ENCODE measurements at places on chromosomes 3 and 15.
A peak's percentile ranks its signal among the peaks of the same experiment; 100 is the strongest.

- DNase-seq: no peak
These were observed 43.1 kb upstream of the NMD3 start for GRCh38 chr3:161177991-161178390.

DNA sequence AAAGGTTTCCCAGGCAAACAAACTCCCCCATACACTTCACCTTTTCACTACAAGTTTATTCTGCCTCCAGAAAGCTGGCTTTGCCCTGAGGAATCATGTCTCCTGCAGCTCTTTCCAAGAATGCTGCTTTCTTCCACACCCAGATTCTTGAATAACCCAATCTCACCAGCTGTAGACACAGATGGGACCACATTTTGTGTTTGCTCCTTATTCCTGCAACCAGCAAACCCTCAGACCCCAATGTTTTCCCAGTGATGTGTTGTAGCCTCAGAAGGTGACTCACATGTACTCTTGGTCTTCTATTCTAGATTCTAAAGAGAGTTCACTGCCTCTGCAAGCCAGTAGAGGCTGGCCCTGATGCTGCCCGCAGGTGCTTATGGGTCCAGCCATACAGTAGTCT lies 23.6 kb upstream of the TRIM59 start:
- DNase-seq: peak; percentile 29

- no peak for DNase-seq
These were observed 1.6 kb downstream of the SKOR1 start for GRCh38 chr15:67826717-67827561.

DNA sequence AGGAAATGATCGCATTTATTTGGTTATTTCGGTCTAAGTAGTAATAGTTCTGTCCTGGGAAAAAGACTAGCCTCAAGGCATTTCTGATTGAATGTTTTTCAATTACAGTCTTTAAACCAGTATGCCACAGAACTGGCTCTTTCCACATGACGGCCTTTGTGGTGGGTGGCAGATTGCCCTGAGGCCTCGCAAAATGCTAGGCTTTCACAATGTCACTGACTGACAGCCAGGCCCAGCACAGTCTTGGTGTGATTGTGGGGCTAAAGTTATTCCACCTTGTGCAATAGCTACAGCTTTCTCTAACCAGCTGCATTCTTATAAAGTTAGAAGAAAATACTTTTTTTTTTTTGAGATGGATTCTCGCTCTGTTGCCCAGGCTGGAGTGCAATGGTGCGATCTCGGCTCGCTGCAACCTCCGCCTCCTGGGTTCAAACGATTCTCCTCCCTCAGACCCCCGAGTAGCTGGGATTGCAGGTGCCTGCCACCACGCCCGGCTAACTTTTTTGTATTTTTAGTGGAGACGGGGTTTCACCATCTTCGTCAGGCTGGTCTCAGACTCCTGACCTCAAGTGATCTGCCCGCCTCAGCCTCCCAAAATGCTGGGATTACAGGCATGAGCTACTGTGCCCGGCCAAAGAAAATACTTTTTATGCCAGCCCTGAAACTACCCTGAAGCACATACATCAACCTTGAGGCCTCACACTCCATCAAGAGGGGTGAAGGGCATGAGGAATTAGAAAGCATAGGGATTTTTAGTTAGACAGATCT lies 2.5 kb upstream of the ADIPOQ start:
- DNase-seq: no peak

- peak; percentile 58 for DNase-seq
These were observed 70.8 kb downstream of the SEC22A start for GRCh38 chr3:123272547-123272946.

GRCh38 chr3:13566769-13567310 lies 17.9 kb downstream of the FBLN2 start:
- DNase-seq: no peak

GRCh38 chr3:149448331-149448831 lies 26.1 kb upstream of the TM4SF4 start:
- DNase-seq: peak; percentile 61

GRCh38 chr15:60379525-60380274 lies 18.1 kb downstream of the ANXA2 start:
- DNase-seq: peak; percentile 73

DNA sequence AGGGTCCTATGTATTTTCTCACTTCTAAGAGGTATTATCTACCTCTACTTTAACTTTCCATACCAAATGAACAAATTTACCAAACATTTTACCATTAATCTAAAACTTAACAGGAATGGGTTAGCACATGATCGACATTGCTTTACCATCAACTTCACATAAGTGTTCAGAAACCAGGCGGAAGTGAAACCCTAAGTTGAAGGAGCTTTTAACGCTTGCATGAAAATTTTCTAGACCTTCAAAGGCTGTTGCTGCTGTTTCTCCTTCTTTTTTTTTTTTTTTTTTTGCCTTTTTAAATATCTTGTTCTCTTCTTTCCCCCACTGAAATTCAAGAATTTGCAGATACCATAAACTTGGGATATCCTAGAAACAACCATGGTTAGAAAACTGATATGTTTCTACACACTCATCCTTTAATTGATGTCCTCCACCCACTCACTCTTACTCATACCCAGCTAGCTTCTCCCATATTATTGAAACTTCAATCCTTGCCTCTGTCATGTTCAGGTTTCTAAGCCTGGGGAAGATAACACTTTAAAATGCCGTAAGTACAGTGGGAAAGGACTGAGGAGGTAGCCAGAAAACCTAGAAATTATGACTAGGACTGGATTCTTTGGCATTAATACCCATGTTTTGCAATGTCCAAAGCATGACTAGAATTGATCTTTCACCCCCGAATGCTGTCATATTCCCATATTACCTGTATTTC lies 24.7 kb downstream of the MYO5A start:
- DNase-seq: peak; percentile 79

- no peak for DNase-seq
These were observed 394.1 kb upstream of the NECTIN3 start for GRCh38 chr3:110677506-110677905.

- no peak for DNase-seq
These were observed 13.0 kb upstream of the SEC62 start for GRCh38 chr3:169953462-169954141.

GRCh38 chr3:31241533-31241932 lies 291.2 kb upstream of the STT3B start:
- no peak for DNase-seq

GRCh38 chr3:11226042-11226370 lies 46.2 kb upstream of the ATG7 start:
- DNase-seq: no peak

DNA sequence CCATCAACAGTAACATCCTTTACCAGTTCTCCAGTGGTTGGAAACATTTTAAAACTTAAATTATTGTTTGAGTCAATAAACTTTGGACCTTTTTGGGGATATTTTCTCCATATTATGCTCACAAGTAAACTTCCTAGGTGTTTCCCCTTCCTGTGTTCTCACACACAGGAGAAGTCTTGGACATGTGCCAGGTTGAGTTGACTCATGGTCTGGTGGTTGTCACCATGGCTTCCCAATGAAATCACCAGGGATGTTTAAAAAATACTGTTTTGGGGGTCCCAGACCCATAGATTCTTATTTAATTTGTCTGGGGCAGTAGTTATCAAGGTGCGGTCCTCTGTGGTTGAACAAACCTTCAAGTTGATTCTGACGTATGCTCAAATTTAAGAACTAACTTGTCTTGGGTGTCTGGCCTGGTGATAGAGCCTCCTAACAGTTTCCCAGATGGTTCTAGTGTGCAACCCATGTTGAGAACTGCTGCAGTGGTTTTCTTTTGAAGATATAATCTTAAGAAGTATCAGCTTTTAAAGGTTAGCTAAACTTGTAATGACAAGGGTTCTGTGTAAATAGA lies 291.8 kb downstream of the EDEM1 start:
- DNase-seq: peak; percentile 37

DNA sequence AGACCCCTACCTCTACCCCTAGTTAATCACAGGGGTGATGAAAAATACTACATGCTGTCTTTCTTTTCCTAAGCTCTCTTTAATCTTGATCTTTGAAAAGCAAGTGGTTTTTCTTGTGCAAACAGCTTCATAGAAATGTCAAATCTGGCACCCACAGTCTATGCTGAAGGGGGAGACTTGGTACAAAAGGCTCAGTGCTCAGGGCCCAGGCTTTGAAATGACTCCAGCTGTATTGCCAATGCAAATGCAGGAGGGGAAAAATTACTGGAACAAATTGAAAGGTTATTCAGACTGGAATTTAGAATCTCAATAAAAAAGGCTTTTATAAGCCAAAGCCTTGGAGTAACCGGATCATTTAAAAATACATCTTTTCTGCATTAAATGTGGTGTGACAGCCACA lies 223.9 kb downstream of the LRTM1 start:
- no peak for DNase-seq

GRCh38 chr3:182618085-182618732 lies 175.1 kb upstream of the ATP11B start:
- peak; percentile 59 for DNase-seq

GRCh38 chr3:52428151-52429005 lies 16.5 kb downstream of the SEMA3G start:
- DNase-seq: peak; percentile 71

- DNase-seq: no peak
These were observed 24.7 kb upstream of the PRR23E start for GRCh38 chr3:127168271-127168670.

GRCh38 chr3:32391643-32392535 lies at the start of gene CMTM7:
TSS of gene CMTM7 (plus strand) at chr3:32391853. CDS start at chr3:32391907, 54 bp downstream.
- DNase-seq: peak; percentile 40

DNA sequence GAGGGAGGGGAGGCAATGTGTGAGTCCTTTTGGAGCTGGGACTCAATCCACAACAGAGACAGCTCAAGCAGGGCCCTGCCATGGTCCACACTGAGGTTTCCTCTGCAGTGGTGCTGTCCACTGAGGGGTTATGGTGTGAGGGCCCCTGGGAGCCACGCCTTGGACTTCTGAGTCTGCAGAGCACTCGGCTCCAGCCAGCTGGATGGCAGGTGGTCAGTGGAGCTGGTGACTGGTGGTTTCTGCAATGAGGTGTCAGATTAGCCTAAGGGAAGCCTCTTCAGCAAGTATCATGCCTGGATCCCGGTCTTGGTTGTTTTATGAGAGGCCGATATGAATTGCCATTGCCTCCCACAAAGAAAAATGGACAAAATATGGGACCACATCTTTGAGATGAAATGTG lies 21.7 kb downstream of the LSM3 start:
- DNase-seq: peak; percentile 45

DNA sequence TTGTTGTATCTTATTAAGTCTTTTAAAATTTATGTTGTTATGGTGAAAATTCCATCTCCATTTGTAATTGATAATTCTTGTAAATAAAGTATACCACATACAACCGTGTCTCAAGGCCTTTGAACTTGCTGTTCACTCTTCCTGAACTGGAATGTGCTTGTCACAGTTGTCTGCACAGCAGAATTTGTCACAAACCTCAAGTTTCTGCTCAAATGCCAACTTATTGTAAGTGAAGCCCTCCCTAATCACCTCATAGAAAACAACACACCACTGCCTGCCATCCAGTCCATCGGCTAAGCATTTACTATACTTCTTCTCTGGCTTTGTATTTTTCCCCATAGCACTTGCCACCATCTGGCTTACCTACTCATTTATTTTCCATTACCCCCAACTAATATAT lies 192.3 kb downstream of the THRB start:
- no peak for DNase-seq

GRCh38 chr15:85171736-85172135 lies 190.1 kb downstream of the PDE8A start:
- no peak for DNase-seq

DNA sequence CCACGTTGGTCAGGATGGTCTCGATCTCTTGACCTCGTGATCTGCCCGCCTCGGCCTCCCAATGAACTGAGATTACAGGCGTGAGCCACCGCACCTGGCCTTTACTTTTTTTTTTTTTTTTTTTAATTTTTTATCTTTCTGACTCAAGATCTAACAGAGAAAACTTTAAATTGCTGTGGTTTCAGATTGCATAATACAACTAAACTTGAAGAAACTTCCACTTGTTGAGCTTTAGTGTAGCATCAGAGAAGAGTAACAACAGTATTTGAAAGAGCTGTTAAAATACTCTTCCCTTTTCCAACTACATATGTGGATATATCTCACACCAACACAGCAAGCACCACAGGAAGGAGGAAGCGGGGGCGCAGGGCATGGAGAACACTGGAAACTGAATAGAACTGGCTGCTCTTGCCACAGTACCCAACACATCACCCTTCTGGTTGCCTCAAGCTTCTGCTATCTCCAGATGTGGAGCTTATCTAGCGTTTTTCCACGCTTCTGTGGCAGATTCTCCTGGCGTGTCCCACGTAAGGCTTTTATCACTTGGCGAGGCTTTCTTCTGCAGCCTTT lies 45.4 kb downstream of the MAP6D1 start:
- no peak for DNase-seq

DNA sequence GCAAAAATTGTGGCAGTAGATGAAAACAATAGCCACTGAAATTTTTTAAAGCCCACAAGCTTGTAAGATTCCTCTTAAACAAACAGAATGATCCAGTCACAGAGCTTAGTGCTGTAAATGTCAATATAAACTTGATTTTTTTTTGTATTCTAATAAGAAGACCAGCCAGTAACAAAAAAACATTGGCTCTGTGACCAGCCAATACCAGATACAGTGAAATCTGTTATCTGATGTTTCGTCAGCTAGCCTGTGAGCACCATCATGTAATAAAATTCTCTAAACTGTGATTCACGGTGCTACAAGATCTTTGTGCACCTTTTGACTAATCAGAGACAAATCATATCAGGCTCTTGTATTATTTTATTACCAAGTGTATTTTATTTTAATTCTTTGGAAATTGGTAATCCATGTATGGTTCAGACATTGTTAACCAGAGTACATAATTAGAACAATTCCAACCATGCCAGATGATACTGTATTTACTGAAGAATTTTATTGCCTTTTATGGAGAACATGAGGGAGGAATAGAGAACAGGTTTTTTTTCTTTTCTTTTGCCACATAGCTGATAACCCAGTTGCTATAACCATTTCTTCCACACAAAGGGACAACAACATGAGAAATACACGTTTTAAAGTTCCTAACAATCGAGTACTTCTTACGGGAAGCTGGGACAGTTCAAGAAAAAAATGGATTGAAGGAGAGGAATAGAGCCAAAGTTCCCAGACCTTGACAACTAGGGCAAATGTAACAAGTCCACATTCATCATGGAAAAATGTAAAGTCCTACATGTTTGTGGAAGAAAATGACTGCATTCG lies 71.9 kb downstream of the FILIP1L start:
- peak; percentile 92 for DNase-seq

DNA sequence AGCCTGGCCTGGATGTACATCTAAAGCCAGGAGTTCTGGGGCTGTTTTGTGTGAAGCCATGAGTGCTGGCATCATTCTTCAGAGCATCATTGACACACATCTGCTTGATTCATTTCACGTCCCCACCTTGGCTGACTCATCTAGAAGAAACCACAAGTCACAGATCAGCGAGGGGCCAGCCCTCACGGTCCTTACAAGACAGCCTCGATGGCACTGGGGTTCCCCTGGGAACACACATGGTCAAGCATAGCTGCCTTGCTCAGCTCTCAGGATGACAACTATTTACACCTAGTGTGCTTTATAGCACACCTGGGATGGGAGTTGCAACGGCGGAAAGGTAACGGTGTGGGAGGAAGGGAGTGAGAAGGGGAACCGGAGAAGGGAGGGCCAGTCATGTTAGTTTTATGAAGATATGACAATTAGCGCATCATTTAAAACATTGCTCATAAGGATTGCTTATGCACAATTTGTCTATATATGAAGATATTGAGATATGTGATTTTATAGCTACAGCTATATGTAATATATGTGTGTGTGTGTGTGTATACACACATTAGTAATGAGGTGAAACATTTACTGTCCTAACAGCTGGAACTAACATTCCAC lies 227.1 kb downstream of the RPLP1 start:
- no peak for DNase-seq

Measured in bronchial epithelial cell (primary cell).